NCI-H510A (cell line): ENCODE measurements at places on chromosomes 16 and 17.

DNA sequence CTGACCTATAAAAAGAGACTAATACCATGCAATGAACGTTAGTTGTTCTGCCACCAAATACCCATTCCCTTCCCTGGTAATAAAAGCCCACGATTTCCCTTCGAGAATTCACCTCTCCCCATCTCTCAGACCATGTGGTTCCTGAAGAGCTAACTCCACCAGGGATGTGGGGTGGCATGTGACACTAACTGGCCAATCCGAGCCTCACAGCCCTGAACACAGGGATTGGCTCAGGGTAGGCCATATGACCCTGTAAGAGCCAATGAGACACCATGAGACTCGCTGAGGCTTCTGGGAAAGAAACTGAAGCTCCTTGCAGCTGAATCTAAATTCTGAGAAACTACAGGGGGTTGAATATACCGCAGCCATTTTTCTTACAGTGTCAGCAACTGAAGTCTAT, 21.1 kb downstream of the HELZ start:
- no peak for DNase-seq

DNA sequence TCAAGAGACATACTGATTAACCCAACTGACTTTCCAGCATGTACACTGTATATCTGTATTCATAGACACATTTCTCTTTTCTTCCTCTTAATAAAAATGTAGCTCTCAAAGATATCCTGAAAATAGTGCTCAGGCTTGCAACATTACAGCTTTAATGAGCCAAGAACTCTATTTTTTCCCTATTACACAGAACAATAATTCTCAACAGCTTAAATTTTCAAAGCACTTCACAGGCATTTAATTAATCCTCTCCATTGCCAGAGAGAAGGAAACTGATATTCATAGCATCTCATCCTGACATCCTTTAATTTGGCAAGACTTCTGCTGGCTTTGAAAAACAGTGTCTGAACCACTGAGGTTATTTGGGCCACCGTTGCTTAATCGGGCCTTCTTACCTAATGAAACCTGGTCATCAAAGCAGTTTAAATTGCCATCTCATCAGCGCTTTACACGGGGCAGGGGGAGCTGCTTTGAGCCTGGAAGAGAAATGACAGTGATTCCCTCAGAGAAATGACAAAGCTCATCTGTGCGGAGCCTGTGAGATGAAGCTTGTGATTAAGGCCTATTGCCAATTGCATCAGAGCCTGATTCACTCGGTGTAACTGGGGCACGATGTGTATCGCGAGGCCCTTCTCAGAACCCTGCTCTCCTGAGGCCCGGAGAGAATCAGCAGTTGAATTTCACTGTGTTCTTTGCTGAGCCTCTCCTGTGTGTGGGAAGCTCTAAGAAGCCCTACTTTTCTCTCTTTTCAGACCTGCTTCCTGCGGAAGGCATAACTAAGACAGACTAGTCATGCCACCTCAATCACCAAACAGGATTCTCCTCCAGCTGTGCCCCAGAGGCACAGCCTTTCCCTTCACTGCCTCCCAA, 8.5 kb upstream of the SIAH1 start:
- DNase-seq: no peak

GRCh38 chr17:77116371-77116860, 24.4 kb upstream of the SEC14L1 start:
- no peak for DNase-seq

GRCh38 chr17:11548398-11548797, 49.9 kb upstream of the DNAH9 start:
- no peak for DNase-seq

GRCh38 chr17:60173304-60173819, 23.6 kb downstream of the CA4 start:
- no peak for DNase-seq

GRCh38 chr17:41784207-41784744, 2.2 kb downstream of the JUP start:
- DNase-seq: peak; percentile 56

DNA sequence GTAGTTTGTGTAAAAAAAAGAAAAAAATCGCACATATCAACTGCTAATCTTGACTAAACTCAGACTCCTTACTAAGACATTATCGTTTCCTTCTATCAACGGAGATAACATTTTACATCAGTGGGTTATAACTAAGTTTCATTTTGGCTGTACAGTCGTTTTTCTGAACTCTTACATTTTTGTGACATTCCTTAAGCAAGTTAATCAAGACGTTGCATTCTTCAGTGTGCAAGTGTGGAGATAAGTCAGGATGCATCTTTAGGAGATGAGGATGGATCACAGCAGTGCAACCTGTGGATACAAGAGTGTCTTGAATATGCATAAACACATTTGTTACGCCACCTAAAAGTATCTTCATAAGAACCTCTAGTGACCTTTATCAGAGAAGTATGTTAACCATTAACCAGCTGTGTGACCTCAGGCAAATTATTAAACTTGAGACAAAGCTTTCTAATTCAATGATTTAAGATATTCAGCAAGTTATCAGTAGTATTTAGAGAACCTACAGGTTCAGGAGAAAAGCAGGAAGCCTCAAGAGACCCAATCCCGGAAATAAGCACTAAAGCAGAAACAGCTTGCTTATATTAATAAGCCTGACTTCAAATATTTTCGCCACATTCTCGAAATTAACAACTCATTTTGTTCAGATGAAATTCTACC, 9.4 kb downstream of the CMC2 start:
- no peak for DNase-seq

DNA sequence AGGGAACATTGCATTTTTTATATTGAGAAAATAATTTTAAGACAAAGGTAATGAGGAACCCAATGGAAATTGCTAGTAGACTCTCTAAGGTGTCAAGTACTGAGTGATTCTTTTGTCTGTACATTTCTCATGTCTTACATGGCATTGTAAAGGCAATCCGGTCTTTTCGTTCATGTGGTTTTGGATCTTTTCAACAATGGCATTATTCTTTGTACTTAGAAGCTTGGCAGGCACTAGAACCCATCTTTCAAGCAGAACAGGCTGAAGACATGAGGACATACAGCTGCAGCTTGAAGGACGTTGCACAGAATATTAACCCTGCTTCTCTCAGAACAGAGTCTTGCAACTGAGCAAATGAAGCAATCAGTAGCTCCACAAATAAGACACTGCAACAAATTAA, 231.5 kb upstream of the ZFHX3 start:
- DNase-seq: no peak
